Activated effector memory CD4-positive, alpha-beta T cell treated with anti-CD3 and anti-CD28 coated beads, Interleukin-2, amount 50 U/mL, for 16 hours (primary cell): ENCODE measurements at places on chromosomes 5 and 9.

DNA sequence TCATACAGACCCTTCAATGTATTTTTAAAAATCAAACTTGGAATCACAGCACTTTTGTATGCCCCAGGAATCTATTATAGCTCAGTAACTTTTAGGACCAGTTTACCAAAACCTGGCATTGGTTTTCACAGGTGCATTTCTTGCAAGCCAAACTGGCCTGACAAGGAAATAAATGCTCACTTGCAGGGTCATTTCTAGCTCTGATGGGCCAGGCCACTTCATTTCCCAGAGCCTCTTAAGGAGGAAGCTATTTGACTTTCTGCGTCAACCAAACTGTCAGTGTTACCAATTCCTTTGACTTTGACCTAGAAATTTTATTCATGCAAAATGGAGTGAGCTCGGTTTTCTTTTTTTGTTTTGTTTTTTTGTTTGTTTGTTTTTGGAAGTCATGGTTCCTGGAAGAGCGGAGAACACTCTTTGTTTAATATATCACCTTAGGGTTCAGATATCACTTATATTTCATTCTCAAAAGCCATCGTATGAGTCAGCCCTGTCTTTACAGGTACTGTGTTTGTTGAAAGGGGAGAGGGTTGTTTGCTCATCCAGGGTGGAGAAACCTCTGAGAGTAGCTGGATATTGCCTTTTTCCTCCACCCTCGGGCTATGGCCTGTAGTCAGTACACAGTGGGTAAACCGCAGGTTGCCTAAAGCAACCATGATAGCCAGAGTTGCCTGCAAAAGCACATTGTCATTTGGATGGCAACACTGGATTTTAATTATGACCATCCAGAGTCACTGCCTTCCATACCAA lies 58.9 kb downstream of the GNA14 start:
- DNase-seq, result no peak

GRCh38 chr9:81150016-81150625 lies 539.2 kb downstream of the TLE1 start:
- no peak for DNase-seq

- no peak for DNase-seq
Observed at GRCh38 chr5:137751869-137752491, 2.2 kb downstream of the HNRNPA0 start.

GRCh38 chr9:106896695-106897094 lies 33.7 kb downstream of the ZNF462 start:
- no peak for DNase-seq

- DNase-seq, result no peak
Observed at GRCh38 chr9:98201102-98201501, 8.7 kb upstream of the CORO2A start.

DNA sequence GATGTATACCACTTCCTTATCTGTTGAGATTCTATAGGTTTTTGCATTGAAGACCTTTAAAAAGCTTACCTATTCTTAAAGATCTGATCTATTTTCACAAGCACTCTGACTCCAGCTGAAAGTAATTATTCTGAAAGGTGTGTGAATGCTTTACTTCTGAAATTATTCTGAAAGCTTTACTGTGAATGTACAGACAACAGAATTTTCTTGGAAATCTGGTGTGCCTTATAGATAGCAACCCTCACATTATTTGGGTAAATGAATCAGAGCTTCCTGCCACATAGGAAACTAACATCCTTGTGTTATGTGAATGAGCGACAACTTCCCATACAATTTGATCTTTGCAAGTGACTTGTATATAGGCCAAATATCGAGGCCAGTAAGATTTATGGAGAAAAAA lies 6.5 kb downstream of the CDO1 start:
- DNase-seq, result no peak
